Suppressor macrophage (primary cell): ENCODE measurements at places on chromosomes 3 and 15.

DNA sequence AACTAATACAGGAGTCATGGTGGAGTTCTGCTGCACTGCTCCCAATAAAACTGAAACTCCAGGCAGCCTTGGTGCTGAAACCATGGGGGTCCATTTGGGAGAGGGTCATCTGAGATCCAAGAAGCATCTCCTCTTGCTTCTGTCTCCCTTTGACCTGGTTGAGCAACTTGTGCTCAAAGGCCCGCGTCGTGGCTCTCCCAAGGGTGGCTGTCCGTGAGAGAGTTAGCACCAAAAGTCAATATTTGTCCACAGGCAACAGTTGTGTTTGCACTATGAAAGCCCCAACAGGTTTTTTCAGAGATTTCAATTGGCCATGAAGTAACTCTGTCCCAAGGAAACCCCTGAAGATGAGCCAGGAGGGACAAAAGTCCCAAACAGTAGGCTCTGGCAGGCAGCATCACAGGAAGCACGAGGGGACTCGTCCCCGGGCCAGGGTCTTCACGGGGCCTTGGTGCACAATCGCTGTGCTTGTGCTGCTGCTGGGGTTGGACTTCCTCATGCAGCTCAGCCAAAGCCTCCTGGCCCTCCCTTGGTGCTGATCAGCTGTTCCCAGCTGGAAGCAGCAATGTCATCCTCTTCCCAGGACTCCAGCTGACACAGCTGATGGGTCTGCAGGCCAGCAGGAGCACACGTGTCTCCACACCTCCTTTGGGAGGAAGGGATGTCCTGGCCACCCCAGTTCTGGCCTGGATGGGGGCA, 39.4 kb upstream of the WNT5A start:
- DNase-seq: no peak

- DNase-seq: no peak
These were observed 541.0 kb upstream of the NAALADL2 start for GRCh38 chr3:174318181-174318580.

DNA sequence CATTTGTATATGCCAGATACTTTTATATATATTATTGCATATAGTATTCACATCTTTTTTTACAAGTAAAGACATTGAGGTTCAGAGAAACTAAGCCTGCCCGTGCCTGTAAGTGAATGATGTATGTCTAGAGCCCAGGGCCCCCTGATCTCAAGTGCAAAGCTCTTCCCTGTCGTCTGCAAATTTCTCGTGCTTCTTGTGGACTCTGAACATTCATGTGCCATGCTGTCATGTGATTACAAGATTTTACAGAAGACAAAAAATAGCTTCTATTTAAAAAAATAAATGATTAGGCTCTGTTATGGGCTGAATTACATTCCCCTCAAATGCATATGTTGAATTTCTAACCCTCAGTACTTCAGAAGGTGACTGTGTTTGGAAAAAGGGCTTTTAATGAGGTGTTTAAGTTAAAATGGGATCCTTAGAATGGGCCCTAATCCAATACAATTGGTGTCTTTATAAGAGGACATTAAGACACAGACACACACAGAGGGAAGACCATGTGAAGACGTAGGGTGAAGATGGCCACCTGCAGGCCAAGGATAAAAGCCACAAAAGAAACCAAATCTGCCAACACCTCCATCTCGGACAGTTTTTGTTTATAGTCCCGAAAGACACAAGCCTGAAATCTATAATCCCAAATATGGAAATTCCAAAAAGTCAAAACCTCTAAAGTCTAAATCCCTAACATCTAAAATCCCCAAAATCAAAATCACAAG, 3.9 kb upstream of the MASP1 start:
- no peak for DNase-seq

GRCh38 chr3:50194128-50194902, 2.9 kb downstream of the GNAT1 start:
- peak; percentile 49 for DNase-seq

DNA sequence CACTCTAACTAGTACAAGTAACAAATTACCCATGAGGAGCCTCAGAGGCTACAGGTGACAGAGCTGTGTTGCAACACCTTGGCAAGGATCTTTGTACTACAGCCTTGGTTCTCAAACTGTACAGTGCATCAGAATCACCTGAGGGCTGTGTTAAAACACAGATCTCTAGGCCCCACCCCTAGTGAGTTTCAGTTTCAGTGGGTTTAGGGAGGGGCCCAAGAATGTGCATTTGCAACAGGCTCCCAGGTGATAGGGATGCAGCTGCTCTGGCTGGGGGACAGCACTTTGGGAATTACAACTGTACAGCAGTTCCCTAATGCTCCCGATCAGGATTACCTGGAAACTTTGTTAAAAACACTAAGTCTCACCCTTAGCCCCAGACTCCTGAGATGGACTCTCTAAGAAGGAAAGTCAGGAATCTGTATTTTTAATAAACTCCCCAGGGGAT, 66.1 kb upstream of the NR2F2 start:
- DNase-seq: no peak

- DNase-seq: peak; percentile 55
These were observed 790 bp upstream of the SRGAP3 start for GRCh38 chr3:9250236-9250635.

GRCh38 chr3:99500485-99500884, 137.9 kb upstream of the COL8A1 start:
- DNase-seq: no peak
